ENCODE measurements at places on chromosomes 11 and 22.

- DNase-seq = no peak
Observed at GRCh38 chr11:57397394-57397990, 7.0 kb upstream of the PRG2 start.

DNA sequence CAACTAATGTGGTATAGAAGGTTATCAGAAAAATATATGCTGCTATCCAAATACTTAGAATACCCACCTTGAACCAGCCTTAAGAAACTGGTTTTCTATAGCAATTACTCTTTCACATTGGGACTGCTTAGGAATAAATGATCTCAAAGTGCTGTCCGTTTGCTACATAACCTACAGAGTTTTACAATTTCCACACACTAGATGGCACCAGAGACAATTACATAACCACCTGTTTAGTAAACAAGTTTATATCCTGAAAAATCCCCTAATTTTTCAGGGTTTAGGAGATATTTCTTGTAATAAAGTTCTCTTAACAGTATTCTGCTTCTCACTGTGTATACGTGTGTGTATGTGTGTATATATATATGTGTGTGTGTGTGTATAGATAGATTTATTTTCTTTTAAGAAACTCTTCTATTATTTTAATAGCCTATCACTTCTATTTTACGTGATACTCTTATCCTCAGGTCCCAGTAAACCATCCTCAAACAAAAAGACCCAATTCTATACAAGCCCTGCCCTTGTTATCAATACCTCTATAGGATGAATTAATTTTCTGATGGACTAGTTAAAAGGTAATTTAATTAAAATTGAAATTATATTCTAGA lies 6.7 kb upstream of the OR5I1 start:
- peak; percentile 5 for DNase-seq

GRCh38 chr11:4064278-4064955 lies 30.2 kb upstream of the RRM1 start:
- no peak for DNase-seq

DNA sequence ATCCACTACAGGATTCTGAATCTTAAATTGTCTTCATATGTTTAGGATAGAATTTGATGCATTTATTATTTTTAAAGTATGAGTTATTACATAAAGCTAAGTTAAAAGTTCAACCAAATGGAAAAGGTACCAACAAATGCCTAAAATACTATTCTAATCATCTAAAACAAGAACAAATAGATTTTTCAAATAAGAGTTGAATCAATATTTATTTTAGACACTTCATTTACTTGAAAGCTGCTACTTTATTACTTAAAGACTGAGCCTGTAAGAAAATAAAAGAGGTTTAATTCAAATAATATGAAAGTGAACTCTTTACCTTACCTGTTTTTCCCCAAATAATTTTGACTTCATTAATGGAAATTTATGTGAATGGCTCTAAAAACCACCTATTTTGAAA lies 16.9 kb downstream of the LDHAL6A start:
- DNase-seq = no peak

- no peak for DNase-seq
Observed at GRCh38 chr11:1549338-1550330, 22.4 kb downstream of the DUSP8 start.
